ENCODE measurements at places on chromosomes 13 and 19.

GRCh38 chr19:47658431-47659348, 49.8 kb downstream of the BICRA start:
- no peak for DNase-seq

DNA sequence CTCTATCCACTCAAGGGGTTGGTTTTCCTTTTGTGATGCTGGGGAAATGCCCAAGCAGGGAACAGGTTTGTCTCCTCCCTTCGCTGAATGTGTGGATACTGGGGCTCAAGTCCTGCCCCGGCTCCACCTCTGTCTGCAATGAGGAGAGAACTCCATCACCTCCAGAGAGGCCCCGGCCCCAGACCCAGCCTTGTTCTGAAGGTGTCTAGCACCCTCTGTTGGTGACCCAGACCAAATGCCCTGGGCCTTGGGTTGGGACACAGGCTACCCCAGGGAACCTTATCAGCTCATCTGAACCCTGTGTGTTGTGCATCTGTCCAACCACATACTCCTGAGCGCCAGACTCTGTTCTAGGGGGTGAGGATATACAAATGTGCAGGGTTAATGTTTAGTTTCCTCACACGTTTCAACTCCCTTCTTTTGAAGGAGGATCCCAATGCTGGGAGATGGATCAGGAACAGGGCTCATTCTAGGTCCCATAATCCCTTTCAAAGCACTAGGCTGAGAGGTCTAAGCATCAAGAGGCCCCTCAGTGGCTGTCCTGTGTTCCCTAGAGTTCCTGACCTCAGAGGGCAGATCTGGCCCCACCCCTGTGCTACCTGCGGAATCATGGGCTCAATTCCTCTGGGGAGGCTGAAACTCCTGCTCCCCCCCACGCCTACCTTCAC, 112.5 kb upstream of the SLC7A1 start:
- DNase-seq, result peak; percentile 58

DNA sequence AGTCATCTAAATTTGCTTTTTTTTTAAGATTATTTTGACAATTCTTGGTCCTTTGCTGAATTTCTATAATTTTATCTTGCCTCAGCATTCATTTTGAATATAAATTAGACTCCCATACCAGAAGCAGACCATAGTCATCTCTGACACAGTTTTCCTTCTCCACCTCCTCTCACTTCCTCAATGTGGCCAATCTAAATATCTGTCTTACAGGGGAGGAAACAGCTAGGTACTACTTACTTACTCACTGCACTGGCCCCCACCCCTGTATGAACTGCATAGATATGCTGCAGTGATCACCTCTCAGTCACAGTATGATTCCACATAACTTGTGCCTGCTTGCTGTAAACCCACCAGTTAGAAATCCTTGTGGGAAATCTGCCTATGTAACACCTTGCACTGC, 665.6 kb downstream of the FGF9 start:
- no peak for DNase-seq

- no peak for DNase-seq
Observed at GRCh38 chr19:39156326-39157230, 31.0 kb downstream of the PAK4 start.

- DNase-seq, result no peak
Observed at GRCh38 chr13:57933606-57934005, 302.1 kb downstream of the PCDH17 start.

- DNase-seq, result no peak
Observed at GRCh38 chr13:39515224-39515714, 87.7 kb downstream of the LHFPL6 start.

DNA sequence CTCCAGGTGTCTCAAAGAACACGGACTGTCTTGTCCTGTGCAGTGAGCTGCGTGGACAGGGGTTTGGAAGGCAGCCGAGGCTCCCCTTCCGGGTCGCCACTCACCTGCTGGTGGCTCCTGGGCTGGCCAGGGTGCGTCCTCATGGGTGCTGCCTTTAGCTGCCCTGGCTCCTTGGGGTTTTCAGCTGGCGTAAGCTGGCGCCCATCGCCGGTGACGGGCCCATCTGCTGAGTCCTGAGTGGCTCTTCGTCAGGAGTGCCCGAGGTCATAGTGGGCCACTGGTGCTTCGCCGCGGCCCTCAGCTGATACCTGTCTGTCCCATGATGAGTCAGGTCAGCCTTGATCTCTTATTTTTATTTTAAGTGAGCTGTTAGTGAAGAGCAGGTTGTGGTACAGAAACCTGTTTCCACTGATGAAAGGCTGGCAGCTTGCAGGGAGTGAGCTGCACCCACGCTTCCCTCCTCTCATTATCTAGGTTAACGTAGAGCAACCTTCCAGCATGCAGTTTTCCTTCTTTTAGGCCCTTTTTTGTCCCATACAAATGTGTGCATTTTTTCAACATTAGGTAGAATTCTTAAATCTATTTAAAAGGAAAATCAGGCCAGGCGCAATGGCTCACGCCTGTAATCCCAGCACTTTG, 18.4 kb downstream of the EPN1 start:
- no peak for DNase-seq

GRCh38 chr19:56269348-56269747, 3.2 kb upstream of the EDDM13 start:
- DNase-seq, result no peak

- DNase-seq, result no peak
Observed at GRCh38 chr13:67489016-67489415, 258.9 kb upstream of the PCDH9 start.

All from RWPE1 (cell line).